ENCODE measurements at places on chromosomes 7 and 10.

DNA sequence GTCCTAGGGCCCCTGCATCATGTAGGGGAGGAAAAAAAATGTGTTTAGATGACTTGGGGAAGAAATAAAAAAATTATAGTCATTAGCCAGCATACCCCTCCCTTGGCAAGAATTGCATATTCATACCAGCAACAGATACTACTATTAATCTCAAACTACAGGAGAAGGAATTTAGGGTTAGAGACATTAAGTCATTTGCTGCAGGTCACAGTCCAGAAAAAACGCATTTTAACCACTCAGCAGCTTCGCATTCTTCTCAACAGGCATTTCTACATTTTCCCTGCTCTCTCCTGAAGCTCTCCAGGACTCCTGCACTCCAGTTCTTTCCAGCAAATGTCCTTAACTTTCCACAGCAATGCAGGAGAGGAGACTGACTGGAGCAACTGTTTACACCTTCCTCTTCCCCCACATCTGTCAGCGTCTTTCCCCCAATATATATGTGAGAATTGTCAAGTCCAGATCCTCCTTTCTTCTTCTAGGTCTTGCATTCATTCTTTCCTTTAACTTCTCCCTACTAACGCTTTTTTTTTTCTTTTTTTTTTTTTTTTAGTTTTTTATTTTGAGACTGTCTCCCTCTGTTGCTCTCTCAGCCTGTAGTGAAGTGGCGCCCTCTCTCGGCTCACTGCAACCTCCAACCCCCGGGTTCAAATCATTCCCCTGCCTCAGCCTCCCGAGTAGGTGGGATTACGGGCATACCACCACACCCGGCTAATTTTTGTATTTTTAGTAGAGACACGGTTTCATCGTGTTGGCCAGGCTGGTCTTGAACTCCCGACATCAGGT is 35.6 kb downstream of the PRPS1L1 start:
- no peaks in the 10 kb centered on the region for H3K36me3 ChIP-seq
- no peaks in the 10 kb centered on the region for H3K4me1 ChIP-seq
- peak; percentile 20 for DNase-seq
- H3K27ac ChIP-seq: no peak overlapping the region
- no peak overlapping the region for H3K4me3 ChIP-seq

DNA sequence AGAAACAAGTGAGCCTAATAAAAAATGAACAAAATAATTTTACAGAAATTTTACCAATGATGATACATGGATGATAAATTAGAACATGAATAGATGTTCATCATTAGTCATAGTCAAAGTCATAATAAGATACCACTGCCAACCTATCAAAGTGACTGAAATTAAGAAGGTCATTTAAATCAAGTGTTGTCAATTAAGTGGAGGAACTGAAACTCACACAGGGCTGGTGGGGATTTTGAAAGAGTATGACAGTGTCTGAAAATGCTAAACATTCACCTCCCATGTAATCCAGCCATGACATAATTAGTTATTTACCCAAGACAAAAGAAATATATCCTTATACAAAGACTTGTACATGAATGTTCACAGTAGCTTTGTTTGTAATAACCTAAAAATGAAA is 57.1 kb upstream of the DYNC1I1 start:
- no peak for DNase-seq
- H3K27me3 ChIP-seq: no peaks in the 10 kb centered on the region
- H3K4me1 ChIP-seq: no peaks in the 10 kb centered on the region
- H3K4me3 ChIP-seq: no peak overlapping the region
- no peak overlapping the region for H3K27ac ChIP-seq

DNA sequence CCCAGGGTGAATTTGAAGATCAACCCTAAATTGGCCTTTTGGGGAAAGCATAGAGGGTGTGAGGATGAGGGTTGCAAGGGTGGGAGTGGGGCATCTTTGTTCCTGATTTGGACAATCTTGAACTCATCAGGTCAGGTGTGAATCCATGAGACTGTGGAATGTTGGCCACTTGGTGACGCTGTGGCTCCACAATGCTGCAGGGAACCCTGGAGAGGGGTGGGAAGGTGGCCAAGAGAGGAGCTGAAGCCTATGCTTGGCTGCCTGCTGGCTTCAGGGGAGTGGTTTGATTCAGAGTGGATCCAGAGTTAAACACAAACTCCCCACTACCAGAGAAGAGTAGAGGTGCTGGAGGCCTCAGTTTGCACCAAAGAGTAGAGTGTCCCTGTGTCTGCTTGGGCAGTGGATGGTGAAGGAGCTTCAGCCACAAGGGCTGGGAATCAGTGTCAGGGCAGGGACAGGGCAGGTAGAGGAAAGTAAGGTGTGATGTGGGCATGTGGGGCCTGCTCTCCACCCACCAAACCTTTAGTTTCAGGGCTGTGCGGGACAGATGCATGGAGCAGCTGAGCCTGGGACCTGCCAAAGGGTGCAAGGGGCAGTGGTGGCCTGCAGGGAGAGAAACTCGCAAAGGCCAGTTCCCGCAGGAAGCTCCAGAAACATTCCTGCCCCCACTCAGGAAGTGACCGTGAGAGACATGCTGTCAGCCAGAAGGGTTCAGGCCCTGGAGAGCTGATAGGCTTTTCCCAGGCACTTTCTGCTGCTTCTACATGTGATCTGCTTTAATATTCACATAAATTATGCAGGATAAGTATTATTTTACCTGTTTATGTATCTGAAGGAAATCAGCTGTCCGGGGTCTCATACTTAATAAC is 81.0 kb upstream of the PRSS58 start:
- no peak overlapping the region for H3K27ac ChIP-seq
- no peaks in the 10 kb centered on the region for H3K4me1 ChIP-seq
- H3K4me3 ChIP-seq: peak overlapping the region; percentile 5
- H3K36me3 ChIP-seq: no peaks in the 10 kb centered on the region
- H3K27me3 ChIP-seq: no peaks in the 10 kb centered on the region

- no peaks in the 10 kb centered on the region for H3K36me3 ChIP-seq
- H3K4me3 ChIP-seq: no peak overlapping the region
- H3K4me1 ChIP-seq: no peaks in the 10 kb centered on the region
- DNase-seq: no peak
- H3K27ac ChIP-seq: no peak overlapping the region
- peaks cover 1% of the 10 kb centered on the region for H3K27me3 ChIP-seq
Observed at GRCh38 chr10:11082526-11082925, 64.9 kb downstream of the CELF2 start.

DNA sequence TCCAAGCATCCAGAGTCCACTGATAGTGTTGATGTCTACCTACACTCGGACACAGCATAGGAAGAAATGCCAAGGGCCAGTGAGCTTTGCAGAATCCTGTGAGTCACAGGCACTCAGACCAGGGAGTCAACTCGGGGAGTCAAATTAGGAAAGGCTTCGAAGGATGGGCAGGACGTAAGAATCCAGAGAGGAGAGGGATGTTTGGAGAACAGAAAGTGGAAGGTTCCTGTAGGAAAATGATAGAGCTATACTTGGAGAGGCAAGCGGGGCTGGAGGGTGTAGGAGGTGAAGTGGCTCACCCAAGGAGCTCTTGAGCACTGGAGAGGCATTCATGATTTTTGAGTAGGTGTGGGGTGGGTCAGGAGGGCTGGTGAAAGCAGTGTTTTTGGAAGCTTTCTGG is 3.0 kb downstream of the ZYX start:
- peaks cover 24% of the 10 kb centered on the region for H3K4me1 ChIP-seq
- no peak overlapping the region for H3K27ac ChIP-seq
- no peaks in the 10 kb centered on the region for H3K27me3 ChIP-seq

DNA sequence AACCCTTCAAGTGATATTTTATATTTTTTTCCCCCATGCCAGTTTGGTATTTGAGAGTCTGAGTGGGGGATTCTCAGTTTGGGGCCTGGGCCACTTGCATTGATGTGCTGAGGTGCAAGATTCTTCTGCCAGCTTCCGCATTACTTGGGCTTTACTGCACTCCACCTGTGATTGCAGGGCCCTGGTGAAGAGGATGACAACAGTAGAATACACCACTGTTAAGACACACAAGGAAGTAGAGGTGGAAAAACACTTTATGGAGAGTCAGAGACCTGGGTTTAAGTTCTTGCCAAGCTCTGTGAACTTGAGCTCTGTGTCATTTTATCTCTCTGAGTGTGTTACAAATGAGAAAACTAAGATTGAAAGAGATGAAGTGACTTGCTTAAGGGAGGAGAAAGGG is 209.4 kb downstream of the LRMDA start:
- DNase-seq: no peak
- H3K4me1 ChIP-seq: no peaks in the 10 kb centered on the region
- peaks cover 7% of the 10 kb centered on the region for H3K27me3 ChIP-seq
- no peak overlapping the region for H3K27ac ChIP-seq
- H3K4me3 ChIP-seq: no peak overlapping the region

- H3K36me3 ChIP-seq: no peaks in the 10 kb centered on the region
- no peak for DNase-seq
- H3K4me3 ChIP-seq: no peak overlapping the region
- H3K27me3 ChIP-seq: no peaks in the 10 kb centered on the region
- H3K27ac ChIP-seq: no peak overlapping the region
Observed at GRCh38 chr10:132357286-132358058, 25.5 kb downstream of the LRRC27 start.

GRCh38 chr7:121436136-121436535 is 40.0 kb upstream of the FAM3C start:
- no peak overlapping the region for H3K27ac ChIP-seq
- H3K4me3 ChIP-seq: no peak overlapping the region
- peaks cover 32% of the 10 kb centered on the region for H3K4me1 ChIP-seq
- H3K27me3 ChIP-seq: peaks cover 5% of the 10 kb centered on the region
- peaks cover under 1% of the 10 kb centered on the region for H3K36me3 ChIP-seq

GRCh38 chr7:325811-326210 is 35.8 kb downstream of the FOXL3 start:
- H3K4me3 ChIP-seq: no peak overlapping the region
- H3K4me1 ChIP-seq: no peaks in the 10 kb centered on the region
- H3K27me3 ChIP-seq: peaks cover 2% of the 10 kb centered on the region
- H3K36me3 ChIP-seq: no peaks in the 10 kb centered on the region
